ENCODE measurements at places on chromosomes 6 and 20.

DNA sequence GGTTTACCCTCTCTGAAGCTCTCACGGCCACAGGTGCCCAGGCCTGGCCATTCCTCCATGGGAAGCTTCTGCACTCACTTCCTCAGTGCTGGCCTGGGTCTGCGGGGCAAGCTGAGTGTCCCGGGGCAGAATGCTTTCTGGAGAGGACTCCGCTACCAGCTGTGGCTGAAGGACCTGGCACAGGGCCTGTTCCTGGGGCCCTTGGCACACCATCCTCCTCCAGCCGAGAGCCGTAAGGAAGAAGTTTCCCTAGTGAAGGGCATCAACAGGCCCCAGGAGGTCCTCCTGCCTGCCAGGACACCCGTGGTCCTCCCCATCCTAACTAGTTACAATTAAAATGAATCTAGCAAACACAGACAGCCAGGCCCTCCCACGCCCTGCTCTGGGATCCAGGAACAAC lies 14.0 kb upstream of the KCNK15 start:
- DNase-seq, result no peak

DNA sequence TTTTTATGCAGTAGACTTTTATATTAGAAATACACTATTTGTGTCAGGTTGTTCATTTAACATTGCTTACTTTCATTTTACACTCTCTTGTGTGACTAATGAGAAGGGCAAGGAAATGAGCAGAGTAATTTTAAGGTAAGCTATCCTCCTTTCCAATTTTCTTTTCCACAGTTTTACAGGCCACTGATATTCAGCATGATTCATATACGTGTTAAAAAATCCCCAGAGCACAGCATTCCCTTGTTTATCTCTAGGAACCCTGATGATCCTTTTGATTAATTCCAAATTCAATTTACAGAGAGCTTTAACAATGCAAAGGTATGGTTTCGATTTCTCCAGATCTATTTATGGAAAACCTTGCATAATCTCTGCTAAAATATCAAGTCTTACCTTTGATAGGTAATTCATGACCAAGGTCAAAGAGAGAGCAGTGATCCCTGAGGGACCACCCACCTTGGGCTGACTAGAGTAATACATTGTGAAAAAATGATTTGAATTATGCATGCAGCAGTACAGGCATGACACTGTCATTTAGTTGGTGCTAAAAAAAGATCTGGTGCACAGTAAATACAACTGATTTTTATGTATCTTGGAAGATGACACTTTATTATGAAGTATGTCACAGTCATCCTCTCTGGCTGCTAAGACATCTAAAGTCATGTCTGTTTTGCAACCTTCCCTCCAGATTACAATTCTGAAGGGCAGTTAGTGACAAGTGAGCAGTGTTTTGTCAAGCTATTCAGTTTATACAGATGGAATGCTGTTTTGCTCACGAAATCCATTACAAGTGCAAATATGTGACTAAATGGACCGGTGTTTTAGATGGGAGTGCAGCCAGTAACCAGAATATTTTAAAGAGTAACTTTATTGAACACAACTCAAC lies 736.6 kb downstream of the EPHA7 start:
- no peak for DNase-seq

GRCh38 chr6:123636782-123637181 lies at the start of gene TRDN:
Gene TRDN (minus strand): TSS chr6:123636950. CDS start chr6:123636775, 175 bp downstream.
- DNase-seq, result no peak

- no peak for DNase-seq
Measured at GRCh38 chr6:44211284-44211683, 5.4 kb upstream of the MYMX start.

DNA sequence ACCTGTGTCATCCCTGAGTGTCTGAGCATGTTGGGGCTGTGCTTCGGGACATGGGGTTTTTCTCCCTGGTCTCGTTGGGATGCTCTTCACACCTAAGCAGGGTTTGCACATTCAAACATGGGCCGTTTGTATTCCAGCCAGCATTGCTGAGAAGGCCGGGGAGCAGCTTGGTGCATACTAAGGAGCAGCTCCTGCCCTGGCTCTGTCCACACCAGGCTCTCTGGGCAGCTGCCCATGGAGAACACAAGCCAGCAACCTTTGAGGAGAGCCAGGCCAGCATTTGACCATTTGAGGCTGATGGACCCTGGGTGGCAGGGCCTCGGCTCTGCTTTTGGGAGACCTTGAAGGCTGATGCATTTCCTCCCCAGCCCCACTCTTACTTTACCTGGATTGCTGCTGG lies 92.1 kb downstream of the PHACTR3 start:
- no peak for DNase-seq

DNA sequence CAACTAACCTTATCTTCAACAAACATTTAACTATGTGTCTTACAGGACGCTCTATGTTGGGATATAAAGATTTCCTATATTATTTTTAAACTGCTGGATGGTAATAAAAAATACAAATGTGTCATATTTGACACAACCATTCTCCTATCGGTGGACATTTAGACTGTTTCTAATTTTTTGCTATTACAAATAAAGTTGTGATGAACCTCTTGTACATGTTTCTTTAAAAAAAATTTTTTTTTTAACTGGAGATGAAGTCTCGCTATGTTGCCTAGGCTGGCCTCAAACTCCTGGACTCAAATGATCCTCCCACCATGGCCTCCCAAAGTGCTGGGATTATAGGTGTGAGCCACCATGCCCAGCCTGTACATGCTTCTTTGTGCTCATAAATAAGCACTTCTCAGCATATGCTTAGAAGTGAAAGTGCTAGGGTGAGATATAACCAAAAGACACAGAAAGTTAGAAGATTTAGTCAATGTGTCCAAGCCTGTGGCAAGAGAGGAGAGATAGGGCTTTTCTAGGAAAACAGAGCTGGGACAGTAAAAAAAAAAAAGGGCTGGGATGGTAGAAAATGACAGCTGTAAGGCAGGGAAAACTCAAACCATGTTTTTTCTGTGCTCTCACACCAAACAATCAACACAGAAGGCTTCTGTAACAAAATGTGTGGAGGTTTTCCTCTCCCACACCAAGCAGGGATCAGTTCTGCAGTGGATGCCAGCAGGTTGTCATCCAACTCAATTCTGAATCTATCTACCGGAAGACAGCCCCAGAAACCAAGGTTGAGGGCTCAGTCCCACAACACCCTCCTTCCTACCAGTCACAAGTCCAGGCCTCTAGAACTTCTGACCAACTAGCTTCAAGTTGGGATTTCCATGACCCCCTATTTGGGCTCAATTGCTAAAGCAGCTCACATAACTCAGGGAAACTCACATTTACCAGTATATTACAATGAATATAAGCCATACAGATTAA lies 70.0 kb upstream of the SMIM29 start:
- DNase-seq, result no peak

GRCh38 chr6:74346936-74347535 lies 651.0 kb downstream of the CD109 start:
- no peak for DNase-seq

Data from retina (tissue), 1 donor.